ENCODE measurements at places on chromosomes 2 and 18. TPM values are rescaled to one million over a fixed set of nuclear protein-coding genes. Genes with fewer than 3 reads are reported as not detected.

- DNase-seq: no peak
These were observed 37.1 kb downstream of the MAP4K4 start for GRCh38 chr2:101734505-101735165.

GRCh38 chr2:208000701-208001395, 24.5 kb downstream of the PLEKHM3 start:
- no peak for DNase-seq

DNA sequence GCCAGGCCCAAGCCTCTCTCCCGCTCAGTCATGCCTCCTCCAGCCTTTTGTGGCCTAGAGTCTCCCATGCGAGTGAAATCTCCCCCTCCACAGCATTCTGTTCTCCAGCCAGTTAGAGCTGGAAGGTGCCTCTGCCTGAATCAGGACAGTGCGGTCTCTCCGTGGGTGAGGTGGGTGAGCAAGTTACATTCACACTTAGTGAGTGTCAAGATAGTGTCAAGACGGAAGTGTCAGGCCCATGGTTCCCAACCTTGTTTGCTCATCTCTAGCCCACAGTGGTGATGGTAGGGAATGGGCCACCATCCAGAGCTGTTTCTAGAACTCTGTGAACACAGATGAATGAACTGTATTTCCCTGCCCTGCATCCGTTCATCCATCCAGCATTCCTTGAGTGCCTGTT, 59.5 kb downstream of the LPIN1 start:
- no peak for DNase-seq

DNA sequence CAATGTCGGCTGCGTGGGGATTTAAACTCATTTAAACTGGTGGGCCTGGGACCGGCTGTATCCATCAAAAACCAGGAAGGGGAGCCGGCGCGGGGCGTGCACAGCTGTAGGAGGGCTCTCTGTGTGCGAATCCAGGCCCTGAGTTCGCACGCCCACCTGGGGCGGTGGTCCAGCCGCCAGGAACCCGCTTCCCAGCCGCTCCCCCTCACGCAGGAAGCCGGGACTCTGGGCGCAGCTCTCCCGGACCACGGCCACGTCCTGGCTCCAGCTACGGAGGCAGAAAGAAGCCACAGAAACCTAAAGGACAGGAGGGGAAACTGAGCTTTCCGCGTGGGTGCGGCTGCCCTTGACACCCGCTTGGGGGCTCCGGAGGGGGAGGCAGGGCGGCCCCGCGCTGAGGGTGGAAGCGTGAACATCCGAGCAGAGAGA, 80.6 kb downstream of the GFPT1 start:
- DNase-seq: no peak

DNA sequence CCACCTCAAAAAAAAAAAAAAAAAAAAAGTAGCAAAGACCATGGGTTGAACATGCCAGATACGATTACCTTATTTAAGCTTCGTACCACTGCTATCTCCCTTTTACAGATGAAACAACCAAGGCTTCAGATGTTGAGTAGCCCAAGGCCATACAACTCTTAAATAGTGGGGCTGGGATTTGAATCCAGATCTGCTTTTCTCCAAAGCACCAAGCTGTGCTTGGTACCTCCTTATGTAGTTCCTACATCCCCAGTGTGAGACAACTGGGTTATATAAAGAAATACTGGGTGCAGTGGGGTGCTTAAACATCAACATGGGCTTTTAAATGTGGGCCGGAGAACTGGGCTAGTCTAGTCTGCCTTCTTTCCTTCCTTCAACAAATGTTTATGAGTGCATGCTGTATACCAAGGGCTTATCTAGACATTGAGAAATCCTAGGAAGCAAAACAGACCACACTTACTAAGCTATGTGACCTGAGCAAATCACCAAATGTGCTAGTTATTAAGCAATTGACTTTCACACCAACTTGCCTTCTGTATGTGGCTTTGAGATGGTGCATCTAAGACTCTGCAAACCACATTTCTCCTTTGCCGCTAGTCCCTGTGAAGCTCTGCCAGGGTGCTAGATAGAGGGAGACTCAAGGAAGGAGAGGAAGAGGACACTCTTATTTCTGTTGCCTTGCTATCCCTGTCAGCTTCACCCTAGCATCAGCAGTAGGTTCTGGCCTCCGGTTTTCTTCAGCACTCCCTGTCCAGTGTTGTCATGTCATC, 206.8 kb upstream of the FBXO11 start:
- peak; percentile 78 for DNase-seq

DNA sequence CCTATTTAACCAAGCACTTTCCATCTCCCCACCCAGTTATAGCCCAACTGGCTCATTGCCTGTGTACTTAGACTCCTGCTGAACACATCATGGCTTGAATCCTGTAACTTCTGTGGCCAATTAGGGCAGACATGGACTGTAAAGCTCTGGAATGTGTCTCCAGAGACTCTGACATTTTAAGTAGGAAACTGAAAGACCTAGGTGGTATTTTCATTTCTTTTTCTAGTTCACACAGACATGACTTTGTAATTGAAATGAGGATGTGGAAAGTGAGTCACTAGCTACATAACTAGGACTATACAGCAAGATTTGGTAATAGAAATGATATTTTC, 12.2 kb downstream of the DOK1 start:
- peak; percentile 83 for DNase-seq

DNA sequence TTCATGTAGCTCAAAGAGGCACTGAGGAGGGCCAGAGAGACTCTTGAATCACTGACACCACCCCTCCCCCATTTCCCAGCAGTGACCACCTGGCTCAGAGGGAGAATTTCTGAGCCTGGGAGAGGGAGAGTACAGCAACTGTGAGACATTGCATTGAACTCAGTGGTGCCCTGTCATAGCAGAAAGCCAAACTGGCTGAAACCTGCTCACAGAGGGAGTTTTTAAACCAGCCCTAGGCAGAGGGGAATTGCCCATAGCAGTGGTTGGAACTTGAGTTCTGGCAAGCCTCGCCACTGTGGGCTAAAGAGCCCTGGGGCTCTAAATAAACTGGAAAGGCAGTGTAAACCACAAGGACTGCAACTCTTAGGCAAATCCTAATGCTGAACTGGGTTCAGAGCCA, 243.1 kb downstream of the ADCYAP1 start:
- peak; percentile 8 for DNase-seq

DNA sequence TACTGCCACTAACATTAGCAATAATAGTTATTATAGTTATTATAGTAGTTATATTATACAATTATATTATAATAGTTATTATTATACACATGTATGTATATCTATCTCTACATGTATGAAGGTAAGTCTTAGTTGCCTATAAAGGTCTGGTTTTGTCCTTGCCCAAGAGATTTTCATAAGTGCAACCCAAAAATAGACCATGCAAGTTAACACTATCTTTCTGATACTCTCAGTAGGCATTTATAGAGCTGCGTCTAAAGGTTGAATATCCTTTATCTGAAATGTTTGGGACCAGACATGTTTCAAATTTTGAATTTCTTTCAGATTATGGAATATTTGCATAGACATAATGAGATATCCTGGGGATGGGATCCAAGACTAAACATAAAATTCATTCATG, 175.4 kb downstream of the MEMO1 start:
- DNase-seq: no peak

DNA sequence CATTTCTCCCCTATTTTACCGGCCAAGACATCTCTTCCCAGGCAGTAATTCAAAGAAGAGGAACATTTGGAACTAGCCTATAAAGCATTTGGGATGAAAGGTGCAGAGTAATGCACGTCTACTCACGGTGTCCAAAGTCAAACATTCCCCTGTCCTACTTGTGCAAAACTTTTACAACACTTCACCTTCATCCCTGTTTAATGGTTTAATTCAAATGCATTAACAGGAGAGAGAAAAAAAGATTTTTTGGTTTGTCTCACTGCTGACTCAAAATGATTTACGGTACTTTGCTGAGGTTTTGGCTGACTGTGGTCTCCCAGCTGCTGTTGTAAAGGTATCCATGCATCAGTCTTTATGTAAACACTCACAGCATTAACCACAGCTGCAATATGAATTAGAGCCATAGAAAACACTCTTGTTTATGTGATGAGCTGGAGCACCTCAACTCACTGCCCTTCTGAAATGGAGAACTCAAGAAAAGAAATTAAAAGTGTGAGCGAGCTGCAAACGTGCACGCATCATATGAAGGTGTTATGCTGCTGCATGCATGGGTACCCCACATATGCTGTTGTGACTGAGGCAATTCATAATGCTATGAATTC, 220.5 kb downstream of the PIEZO2 start:
- no peak for DNase-seq

DNA sequence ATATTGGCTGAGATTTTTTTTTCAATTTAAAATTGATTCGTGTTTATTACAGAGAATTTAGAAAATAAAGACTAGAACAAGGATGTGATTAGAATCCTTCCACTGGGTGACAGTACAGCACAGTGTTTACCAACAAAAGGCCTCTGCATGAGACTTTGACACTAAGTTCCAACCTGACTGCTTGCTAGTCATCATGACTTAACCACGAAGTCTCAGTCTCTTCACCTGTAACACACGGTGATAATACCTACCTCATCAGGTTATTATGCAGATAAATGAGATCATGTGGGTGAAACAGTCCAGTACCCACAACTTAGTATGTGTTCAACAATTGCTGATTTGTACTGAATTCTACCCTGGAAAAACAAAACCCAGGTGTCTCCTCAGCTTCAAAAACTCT, 151.2 kb downstream of the STK39 start:
- DNase-seq: no peak

GRCh38 chr2:111054791-111055691, 65.7 kb upstream of the BCL2L11 start:
- DNase-seq: peak; percentile 97

Gene TRIM43
- total RNA-seq: not detected

Gene TNFAIP6
- total RNA-seq: 9.4 TPM

Gene ASNSD1
- total RNA-seq: 65.6 TPM

Data from renal cortical epithelial cell (primary cell).